Glutamatergic neuron (in vitro differentiated cells): ENCODE measurements at places on chromosomes 16 and 17. TPM values are rescaled to one million over a fixed set of nuclear protein-coding genes. Genes with fewer than 3 reads are reported as not detected.
A peak's percentile ranks its signal among the peaks of the same experiment; 100 is the strongest.

The PIRT gene
- total RNA-seq, result 0.32 TPM

The KRT31 gene
- not detected for total RNA-seq

The HBA1 gene
- total RNA-seq, result 1.5 TPM

The CACNG1 gene
- not detected for total RNA-seq

The NPIPB9 gene
- total RNA-seq, result 3.0 TPM

The PSMB3 gene
- 121 TPM for total RNA-seq

The SMIM22 gene
- not detected for total RNA-seq

The AMFR gene
- 69.9 TPM for total RNA-seq

The MT4 gene
- not detected for total RNA-seq

GRCh38 chr16:53576210-53576609 lies 73.2 kb upstream of the AKTIP start:
- H3K27me3 ChIP-seq, result peaks cover 3% of the 10 kb centered on the region
- H3K4me1 ChIP-seq, result peaks cover 2% of the 10 kb centered on the region
- H3K36me3 ChIP-seq, result peaks cover 14% of the 10 kb centered on the region

DNA sequence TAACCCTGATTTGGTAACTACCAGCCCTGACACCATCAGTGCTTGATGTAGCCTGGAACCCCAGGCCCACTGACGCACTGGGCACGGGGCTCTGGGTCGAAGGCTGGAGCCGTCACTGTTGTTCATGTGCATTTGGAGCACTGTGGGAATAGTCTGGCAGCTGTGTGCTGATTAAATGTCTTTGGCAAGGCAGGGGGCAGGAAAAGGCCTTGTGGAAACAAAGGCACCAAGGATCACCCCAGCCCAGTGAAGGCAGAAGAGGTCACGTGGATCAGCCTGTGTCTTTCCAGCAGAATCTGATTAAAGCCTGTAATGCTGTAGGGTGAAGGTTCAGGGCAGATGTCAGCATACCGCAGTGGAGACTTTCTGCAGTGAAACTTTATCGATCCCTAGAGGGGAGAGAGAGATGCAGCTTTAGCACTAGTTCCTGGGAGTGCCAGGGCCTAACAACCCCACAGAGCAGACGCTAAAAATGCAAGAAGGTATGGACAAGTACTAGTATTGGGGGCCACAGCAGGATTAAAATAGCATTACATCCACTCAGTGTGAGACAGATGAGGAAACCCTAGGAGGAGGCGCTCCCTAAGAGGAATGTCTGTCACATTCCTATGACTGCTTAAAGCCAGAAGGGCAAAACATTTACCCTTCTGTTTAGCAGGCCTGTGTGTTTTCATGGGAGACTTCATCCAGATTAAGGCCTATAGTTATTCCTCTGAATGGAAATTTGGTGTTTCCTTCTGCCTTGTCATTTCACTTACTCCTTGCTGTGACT lies 9.7 kb downstream of the ZNHIT3 start:
- H3K27me3 ChIP-seq, result no peaks in the 10 kb centered on the region
- H3K4me1 ChIP-seq, result peaks cover 26% of the 10 kb centered on the region
- no peak for DNase-seq
- H3K27ac ChIP-seq, result peak overlapping the region; percentile 66
- peaks cover 5% of the 10 kb centered on the region for H3K36me3 ChIP-seq
- H3K4me3 ChIP-seq, result no peak overlapping the region

DNA sequence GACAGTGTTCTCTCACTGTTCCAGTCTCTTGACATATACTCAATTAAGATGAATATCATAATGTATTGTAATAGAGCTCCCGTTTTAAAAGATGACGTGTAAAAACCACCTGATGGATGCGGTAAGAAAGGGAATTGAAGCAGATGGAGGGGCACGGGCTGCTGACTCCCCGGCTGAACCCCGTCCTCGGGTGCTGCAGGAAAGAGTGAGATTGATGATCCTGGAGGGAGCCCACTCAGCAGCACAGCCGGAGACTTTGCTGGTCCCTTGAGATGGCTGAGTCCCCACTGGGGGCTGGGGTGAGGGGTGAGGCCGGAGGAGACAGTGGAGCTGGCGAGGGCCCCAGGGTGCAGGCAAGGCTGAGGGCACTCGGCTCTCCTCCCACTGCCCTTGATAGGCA lies 217.4 kb downstream of the RPTOR start:
- no peak overlapping the region for H3K27ac ChIP-seq
- no peaks in the 10 kb centered on the region for H3K36me3 ChIP-seq
- H3K4me1 ChIP-seq, result peaks cover 10% of the 10 kb centered on the region
- H3K27me3 ChIP-seq, result no peaks in the 10 kb centered on the region
- no peak for DNase-seq

GRCh38 chr16:20415541-20415940 lies 6.2 kb downstream of the ACSM5 start:
- no peak overlapping the region for H3K27ac ChIP-seq
- no peaks in the 10 kb centered on the region for H3K36me3 ChIP-seq
- DNase-seq, result no peak
- no peaks in the 10 kb centered on the region for H3K4me1 ChIP-seq

DNA sequence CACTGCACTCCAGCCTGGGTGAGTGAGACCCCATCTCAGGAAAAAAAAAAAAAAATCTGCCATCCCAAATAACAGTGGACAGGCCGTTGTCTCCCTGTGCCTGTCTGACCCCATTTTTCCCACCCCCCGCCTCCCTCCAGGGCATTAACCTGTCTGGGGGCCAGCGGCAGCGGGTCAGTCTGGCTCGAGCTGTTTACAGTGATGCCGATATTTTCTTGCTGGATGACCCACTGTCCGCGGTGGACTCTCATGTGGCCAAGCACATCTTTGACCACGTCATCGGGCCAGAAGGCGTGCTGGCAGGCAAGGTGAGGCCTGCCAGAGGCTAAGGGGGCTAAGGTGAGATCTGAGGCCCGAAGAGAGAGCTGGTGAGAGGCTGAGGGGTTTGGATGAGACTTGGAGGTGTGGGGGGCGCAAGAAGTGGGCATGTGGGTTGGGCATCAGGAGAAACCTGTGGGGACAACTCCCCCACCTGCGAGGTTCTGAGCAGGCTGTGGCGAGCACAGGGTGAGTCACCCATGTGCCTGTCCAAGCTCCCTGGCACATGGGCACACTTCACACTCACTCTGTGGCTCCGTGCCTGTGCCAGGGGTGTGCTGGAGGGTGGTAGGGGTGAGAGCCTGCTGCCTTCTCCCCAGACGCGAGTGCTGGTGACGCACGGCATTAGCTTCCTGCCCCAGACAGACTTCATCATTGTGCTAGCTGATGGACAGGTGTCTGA lies 34.7 kb downstream of the ANKRD40 start:
- no peaks in the 10 kb centered on the region for H3K36me3 ChIP-seq
- H3K4me1 ChIP-seq, result no peaks in the 10 kb centered on the region
- H3K4me3 ChIP-seq, result no peak overlapping the region
- H3K27me3 ChIP-seq, result peaks cover 11% of the 10 kb centered on the region
- H3K27ac ChIP-seq, result no peak overlapping the region
- no peak for DNase-seq

GRCh38 chr17:81184555-81184954 lies 18.5 kb upstream of the AATK start:
- H3K4me3 ChIP-seq, result no peak overlapping the region
- peaks cover 4% of the 10 kb centered on the region for H3K27me3 ChIP-seq
- no peak overlapping the region for H3K27ac ChIP-seq
- H3K4me1 ChIP-seq, result peaks cover 8% of the 10 kb centered on the region

GRCh38 chr16:17294856-17295255 lies 175.9 kb downstream of the XYLT1 start:
- no peak overlapping the region for H3K27ac ChIP-seq
- H3K36me3 ChIP-seq, result no peaks in the 10 kb centered on the region
- no peak for DNase-seq
- peaks cover 2% of the 10 kb centered on the region for H3K27me3 ChIP-seq

- H3K36me3 ChIP-seq, result no peaks in the 10 kb centered on the region
- H3K4me1 ChIP-seq, result peaks cover 11% of the 10 kb centered on the region
- peak overlapping the region; percentile 99 for H3K27ac ChIP-seq
- H3K27me3 ChIP-seq, result peaks cover 8% of the 10 kb centered on the region
- DNase-seq, result peak; percentile 58
Observed at GRCh38 chr16:31107465-31107867, 720 bp upstream of the BCKDK start.

GRCh38 chr16:17325476-17326143 lies 145.2 kb downstream of the XYLT1 start:
- H3K4me1 ChIP-seq, result peaks cover 44% of the 10 kb centered on the region
- DNase-seq, result no peak
- no peak overlapping the region for H3K4me3 ChIP-seq
- no peak overlapping the region for H3K27ac ChIP-seq

DNA sequence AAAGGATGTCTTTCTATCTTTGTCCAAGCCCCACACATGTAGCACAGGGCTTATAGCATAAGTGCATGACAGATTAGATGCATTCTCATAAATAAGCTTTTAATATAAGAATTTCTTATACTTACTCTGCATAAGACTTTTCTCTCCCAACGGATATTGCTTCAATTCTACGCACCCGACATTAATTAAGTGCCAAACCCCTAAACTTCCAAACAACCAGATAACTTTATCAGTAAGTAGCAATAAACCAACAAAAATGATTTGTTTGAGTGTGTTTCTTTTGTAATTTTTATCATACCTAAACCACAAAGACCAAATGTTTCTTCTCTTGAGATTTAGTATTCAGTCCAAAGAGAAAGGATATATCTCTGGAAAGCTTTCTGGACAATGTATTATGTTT lies 391.5 kb downstream of the CDH8 start:
- no peak for DNase-seq
- no peaks in the 10 kb centered on the region for H3K36me3 ChIP-seq
- no peaks in the 10 kb centered on the region for H3K27me3 ChIP-seq
- no peak overlapping the region for H3K4me3 ChIP-seq

- DNase-seq, result no peak
- peak overlapping the region; percentile 76 for H3K27ac ChIP-seq
- H3K4me3 ChIP-seq, result no peak overlapping the region
- peaks cover 10% of the 10 kb centered on the region for H3K4me1 ChIP-seq
Observed at GRCh38 chr17:48704361-48705248, 17.7 kb downstream of the PRAC1 start.

DNA sequence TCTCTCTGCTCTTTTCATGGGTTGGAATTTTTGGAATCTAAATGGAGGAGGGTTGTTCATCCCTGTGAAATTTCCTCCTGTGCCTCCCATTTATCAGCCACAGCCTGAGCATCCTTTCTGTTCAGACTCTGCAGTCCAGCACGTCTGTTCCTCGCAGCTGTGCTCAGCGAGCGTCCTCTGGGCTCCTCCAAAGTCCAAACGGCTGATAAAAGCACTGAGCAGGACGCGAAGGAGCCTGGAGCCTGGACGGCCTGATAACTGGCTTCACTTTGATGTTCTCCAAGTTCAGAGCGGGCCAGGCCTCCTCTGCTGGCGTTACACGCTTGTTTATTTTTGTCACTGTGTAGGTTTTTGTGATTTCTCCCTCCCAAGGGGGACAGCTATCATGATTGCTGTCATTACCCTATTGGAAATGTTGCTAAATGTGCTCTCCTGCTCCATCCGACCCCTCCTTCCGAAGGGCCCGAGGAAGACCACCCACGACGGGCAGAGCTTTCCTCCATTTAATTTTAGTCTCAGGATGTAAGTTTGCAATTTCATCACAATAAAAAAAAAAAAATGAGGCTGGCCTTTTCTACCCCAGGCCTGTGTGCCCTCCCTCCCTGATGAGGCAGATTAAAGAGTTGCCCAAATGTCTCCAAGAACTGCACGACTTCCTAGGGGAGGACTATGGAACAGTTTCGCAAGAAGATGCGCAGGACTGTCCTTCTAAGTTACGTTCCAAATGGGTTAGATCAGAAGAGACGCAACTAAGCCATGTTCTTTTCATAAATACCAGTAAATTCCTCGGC lies 290.5 kb upstream of the FOXF1 start:
- H3K4me1 ChIP-seq, result peaks cover 2% of the 10 kb centered on the region
- no peaks in the 10 kb centered on the region for H3K36me3 ChIP-seq
- no peak for DNase-seq
- no peak overlapping the region for H3K27ac ChIP-seq

DNA sequence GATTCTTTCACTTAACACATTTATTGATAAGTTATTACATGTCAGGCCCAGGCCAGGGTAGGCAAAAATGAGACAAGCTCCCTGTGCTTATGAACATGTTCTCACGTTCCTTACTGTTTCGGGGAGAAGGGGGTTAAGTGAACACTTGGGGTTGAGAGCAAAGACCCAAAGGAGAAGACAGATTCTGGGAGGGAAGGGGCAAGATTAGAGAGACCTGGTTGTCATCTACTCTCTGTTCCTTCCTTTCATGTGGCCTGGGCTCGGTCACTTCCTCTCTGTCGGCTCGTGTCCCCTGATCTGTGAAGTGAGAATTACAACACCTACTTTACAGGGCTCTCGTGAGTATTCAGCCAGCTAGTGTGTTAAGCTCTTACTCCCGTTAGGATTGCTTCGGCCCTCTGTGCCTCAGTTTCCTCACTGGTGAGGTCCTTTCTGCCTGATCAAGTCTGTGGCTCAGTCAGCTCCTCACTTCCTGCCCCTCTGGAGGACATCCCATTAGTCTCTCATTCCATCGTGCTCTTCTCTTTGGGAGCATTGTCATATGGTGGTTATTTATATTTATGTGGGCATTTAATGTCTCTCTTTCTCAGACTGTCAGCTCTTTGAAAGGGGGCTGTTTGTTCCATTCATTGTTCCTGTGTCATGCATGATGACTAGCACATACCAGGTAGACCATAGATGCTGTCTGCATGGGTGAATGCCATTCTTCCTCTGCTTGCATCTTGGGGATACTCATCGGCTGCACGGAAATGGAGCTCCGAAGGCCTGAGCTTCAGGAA lies 38.9 kb downstream of the PLCG2 start:
- H3K27me3 ChIP-seq, result peaks cover 1% of the 10 kb centered on the region
- H3K4me1 ChIP-seq, result no peaks in the 10 kb centered on the region
- H3K27ac ChIP-seq, result no peak overlapping the region

DNA sequence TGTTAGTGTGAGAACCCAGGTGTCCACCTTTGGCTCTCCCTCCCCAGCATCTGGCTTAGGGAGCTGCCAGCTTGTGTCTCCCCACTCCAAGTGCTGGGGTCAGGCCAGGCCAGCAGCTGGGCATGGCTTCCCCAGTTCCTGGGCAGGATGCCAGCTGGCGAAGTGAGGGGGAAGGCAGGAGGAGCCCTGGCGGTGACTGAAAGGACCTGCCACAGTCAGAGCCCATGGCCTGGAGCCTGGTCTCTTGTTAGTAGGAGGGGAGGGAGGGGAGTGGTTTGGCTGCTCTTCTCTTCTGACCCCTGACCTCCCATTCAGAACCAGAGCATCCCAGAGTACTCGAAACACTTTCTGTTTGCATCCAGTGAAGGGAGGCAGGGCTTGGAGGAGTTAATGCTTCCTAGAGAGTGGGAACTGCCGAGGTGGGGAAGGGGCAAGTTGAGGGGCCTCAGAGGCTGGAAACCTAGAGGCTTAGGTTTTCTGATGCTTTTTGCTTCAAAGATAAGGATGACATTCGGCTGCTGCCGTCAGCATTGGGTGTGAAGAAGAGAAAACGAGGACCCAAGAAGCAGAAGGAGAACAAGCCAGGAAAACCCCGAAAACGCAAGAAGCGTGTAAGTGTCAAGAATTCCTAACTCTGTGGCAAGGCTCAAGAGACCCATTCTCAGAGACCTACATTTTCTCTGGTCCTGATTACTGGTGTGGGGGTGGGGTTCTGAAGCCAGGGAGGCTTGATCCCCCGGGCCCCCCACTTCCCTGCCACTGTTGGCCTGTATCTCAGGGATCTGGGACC lies 772 bp downstream of the CHD3 start:
- H3K4me1 ChIP-seq, result peaks cover 12% of the 10 kb centered on the region
- peak; percentile 69 for DNase-seq
- peaks cover under 1% of the 10 kb centered on the region for H3K36me3 ChIP-seq
- no peak overlapping the region for H3K27ac ChIP-seq
- H3K4me3 ChIP-seq, result no peak overlapping the region

- peaks cover 25% of the 10 kb centered on the region for H3K4me1 ChIP-seq
- H3K36me3 ChIP-seq, result peaks cover 7% of the 10 kb centered on the region
- peak overlapping the region; percentile 52 for H3K27ac ChIP-seq
- peaks cover 27% of the 10 kb centered on the region for H3K27me3 ChIP-seq
- DNase-seq, result peak; percentile 52
- H3K4me3 ChIP-seq, result peak overlapping the region; percentile 46
Observed at GRCh38 chr17:60141111-60142018, 8.4 kb upstream of the CA4 start.
